ENCODE measurements at places on chromosomes 16 and 17.
A peak's percentile ranks its signal among the peaks of the same experiment; 100 is the strongest.

- DNase-seq, result no peak
Observed at GRCh38 chr17:1673041-1673785, 11.5 kb downstream of the PRPF8 start.

- no peak for DNase-seq
Observed at GRCh38 chr17:10266296-10266876, 68.0 kb upstream of the GAS7 start.

DNA sequence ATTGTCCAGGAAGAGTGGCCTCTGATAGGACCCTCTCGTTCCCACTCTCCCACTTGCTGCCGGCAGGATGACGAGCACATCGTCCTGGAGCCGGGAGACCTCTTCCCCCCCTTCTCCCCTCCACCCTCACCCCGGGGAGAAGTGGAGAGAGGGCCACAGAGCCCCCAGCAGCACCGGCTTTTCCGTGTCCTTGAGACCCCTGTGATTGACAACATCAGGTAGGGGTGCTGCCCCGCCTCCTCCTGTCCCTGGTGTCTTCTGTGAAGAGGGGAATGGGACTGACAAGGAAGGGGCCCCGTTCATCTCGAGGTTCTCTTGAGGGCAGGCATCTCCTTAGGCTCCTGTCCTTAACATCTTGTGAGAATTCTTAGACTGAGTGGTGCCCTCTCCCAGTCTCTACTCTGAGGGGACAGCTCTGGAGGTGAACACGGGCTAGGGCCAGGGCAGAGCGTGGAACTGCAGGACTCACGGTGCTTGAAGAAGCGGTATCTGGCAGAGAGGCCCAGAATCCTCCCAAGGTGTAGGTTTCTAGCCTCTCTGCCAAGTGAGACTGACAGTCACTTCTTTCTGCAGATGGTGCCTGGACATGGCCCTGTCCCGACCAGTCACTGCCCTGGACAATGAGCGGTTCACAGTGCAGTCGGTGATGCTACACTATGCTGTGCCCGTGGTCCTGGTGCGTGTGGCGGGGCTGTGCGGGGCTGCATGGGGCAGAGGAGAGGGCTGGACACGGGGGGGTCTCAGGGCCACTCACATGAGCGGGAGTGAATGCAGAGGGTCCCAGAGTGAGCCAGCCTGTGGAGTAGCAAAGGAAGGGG is 26.4 kb downstream of the CASKIN2 start:
- DNase-seq, result no peak

DNA sequence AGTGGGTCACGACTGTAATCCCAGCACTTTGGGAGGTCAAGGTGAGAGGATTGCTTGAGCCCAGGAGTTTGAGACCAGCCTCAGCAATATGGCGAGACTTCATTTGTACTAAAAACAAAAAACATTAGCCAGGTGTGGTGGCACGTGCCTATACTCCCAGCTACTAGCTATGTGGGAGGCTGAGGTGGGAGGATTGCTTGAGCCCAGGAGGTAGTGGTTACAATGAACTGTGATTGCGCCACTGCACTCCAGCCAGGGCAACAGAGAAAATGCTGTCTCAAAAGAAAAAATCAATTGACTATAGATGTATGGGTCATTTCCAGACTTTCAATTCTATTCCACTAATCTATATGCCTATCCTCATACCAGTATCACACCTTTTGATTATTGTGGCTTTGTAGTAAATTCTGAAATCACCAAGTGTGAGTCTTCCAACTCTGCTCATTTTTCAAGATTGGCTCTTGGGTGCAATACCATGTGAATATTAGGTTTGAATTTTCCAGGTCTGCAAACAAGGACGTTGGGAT is 27.2 kb upstream of the CEP20 start:
- no peak for DNase-seq

DNA sequence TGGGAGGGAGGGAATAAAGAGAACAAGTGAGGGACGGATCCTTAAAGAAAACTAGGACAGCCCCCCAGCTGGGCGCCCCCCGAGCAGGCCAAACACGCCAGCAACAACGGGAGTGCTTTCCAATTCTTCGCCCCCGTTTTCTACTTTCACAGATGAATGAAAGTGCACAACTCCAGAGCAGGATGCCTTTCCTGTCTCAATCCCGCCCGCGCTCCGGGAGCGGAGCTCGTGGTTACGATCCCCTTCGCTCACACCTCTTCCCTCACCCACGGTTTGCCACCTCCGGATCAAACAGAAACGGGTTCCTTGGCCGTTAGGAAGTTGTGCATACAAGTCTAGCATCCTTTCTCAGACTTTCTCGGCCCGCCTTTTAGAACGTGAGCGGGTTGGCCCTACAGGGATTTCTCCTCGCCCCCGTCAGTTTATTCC is 680 bp downstream of the SKA2 start:
- peak; percentile 65 for DNase-seq

GRCh38 chr17:69763503-69763902 is 311.5 kb upstream of the KCNJ16 start:
- no peak for DNase-seq

DNA sequence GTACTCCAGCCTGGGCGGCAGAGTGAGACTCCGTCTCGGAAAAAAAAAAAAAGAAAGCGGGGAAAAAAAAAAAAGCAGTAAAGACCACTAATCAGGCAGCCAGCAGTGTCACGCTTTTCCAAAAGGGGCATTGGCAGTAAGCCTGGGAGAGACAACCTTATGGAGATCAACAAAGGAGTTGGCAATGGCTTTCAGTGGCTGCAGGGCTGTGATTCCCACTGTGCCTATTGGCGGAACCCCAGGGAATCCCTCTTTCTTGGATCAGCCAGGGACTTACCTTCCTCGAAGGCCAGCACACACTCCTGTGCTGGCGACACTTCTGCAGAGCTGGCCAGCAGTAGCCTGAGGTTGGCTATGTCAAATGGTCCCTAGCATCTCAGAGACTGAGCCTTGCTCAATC is 43.2 kb upstream of the ZFHX3 start:
- DNase-seq, result no peak

GRCh38 chr16:2028620-2029220 is 2.0 kb downstream of the NHERF2 start:
- DNase-seq, result no peak

DNA sequence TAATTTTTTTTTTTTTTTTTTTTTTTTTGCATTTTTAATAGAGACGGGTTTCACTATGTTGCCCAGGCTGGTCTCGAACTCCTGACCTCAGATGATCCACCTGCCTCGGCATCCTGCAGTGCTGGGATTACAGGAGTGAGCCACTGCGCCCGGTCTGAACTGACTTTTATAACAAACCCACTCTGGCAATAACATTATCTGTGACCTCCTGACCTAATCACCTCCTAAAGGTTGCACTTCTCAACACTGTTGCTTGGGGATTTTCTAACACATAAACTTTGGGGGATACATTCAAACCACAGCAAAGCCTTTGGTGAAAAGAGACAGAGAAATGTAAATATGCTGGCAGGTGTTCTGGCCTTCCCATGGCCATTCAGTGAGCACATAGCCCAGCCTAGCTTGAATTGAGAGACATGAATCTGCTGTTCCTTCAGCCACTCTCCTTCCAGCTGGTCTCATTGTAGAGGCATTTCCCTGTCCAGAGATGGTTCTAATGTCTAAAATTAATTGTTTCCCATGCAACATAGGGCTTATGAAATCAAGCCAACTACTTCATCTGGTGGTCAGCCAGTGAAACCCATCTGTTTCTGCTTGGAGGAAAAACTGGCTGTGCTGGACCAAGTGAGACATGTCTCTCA is 28.3 kb downstream of the LYRM1 start:
- no peak for DNase-seq

DNA sequence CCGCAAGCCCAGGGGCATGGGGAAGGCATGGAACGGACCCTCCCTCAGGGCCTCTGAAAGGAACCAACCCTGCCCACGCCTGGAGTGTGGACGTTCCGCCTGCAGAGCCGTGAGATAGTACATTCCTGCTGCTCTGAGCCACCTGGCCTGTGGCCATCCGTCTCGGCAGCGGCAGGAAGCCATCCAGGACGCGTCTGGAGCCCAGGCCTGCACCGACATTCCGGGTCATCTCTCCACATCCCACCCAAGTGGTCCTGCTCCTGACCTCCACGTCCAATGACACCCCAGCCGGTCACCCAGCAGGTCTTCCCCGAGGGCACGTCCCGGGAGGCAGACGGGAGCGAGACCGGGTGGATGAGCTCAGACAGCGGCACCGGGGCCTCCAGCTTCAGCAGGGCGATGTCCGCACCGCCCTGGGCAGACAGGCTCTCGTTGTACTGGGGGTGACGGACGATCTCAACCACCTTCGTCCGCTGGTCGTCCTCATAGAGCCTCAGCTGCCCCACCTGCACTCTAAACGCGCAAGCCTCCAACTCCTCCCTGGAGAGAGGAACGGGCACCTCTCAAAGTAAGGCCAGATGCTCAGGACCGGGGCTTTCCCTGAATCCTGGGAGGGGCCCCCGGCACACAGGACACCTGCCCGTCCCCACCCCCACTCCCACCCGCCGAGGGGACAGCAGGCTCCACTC is 21.3 kb upstream of the UBE2I start:
- no peak for DNase-seq

DNA sequence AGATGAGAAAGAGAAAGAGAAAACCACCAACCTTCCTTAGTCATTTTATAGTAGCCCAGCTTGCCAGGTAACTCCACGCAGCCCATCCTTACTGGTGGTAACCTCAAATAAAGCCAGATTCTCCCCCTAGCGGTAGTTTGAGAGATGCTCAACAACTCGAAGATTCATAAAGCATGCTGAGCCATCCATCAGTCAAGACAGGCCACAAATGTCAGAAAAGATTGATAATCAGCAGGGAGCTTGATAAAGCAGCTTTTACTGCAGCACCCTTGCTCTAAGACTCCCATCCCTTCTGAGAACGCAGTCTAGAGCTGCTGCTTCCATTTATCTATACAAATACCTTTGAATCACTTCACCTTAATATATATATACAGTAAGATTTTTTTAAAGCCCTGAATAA is 451.5 kb upstream of the HSBP1 start:
- no peak for DNase-seq

DNA sequence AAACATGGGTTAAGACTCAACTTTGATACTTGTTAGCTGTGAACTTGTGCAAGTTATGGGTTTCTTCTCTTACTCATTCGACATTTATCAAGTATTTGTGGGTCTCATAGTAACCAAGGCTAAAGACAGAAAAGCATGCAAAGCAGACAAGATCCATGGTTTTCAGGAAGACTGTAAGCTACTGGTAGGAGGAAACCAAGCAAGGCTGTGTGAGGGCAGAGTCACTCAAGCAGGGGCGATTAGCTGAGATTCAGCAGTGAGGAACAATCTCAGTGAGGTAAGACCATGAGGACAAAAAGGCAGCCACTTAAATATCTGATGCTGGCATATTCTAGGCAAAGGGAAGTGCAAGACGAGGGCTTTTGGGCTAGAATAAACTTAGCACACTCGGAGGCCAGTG is 29.5 kb downstream of the MBTD1 start:
- no peak for DNase-seq

DNA sequence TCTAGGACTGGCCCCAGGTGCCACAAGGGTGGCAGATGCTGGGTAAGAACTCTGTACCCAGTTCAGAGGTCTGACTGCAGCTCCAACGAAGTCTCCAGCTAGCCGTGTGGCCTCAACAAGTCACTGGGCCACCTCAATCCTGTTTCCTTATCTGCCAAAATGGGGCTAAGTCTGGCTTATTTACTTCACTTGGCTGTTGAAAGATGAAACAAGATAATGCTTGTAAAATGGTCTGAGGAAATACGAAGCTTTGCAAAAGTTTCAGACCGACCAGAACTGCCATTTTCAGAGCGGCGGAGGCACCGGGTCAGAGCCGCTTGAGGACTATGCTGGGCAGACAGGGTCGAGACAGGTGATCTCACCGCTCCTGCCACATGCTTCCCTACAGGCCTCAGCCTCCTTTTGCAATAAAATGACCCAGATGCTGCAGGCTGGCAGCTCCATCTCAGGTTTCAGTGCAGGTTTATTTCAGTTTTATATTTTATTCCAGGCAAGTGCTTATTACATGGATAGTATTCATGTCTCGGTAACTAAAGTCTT is 17.2 kb downstream of the MNT start:
- no peak for DNase-seq

DNA sequence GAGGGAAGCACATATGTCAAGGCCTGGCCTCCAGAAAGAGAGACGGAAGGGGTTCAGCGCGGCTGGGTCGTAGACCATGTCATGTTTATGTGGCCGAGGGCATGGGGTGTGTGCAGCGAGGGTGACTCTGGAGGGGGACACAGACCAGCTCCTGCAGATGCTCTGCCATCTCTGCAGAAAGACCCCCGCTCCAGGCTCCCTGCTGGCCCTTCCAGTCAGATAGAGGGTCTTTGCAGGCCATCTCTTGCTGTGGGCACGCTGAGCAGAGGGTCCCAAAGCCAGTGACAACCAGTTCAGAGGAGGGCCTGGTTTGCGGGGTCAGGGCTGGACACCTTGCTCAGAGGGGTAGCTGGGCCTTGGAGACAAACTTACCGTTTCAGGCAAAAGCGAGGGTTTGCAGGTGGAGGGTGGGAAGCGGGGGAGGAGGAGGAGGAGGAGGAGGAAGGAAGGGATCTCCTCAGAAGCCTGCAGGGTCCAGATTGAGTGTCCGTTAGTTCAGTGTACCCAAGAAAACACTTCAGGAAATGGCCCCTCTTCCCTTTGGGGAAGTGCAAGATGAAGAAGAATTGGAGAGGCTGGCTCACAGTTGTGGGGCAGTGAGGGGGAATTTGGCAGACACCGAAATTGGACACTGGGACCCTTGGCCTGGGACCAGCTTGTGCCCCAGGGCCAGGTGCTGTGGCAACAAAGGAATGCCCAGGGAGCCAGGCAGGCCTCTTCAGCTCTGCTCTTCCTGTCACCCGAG is 102.8 kb downstream of the CMIP start:
- no peak for DNase-seq

DNA sequence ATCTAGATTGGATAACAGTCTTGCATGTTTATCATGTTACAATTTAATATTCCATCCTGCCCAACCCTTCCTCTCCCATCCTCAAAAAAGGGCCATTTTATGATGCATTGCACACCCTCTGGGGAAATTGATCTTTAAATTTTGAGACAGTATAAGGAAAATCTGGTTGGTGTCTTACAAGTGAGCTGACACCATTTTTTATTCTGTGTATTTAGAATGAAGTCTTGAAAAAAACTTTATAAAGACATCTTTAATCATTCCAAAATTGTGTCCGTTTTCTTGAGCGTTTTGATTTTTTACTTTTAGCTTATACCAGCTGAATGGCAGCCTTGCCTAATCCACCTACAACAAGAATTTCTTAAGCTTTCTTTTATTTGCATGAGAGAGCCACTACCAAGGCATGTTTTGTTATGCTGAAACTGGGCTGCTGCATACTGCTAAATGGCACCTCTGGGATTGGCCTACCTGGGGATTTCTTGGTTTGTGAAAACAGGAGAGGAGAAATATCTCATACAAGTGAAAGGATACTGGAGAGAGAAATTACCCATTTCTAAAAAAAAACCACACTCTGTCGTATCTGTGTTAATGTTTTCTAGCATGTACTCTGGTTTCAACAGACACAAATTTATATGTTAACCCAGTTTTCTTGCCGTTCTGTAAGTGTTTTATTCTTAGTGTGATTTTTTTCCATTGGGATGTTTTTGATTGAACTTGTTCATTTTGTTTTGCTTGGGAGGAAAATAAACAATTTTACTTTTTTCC is 52.2 kb downstream of the TUBD1 start:
- DNase-seq, result no peak

DNA sequence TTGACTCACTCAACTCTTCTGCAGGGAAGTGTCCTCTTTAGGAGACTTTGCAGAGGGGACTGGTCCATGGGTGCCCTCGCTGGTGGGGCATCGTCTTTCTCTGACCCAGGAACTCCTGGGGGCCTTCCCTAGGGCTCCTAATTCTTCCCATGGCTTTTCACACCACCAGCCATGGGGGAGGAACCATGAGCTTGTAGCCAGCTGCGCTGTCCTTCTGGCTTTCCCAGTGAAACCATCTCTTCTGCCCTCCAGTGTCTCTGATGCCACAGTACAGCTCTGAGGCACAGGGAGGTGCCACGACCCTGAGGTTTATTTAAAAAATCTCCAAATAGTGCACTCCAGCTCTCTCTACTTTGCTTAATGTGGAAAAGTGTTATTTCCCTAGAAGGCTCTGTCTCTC is 78.6 kb downstream of the SDR42E1 start:
- DNase-seq, result no peak

Measured in glutamatergic neuron (in vitro differentiated cells).